ENCODE measurements at places on chromosomes 16 and 17. TPM values are rescaled to one million over a fixed set of nuclear protein-coding genes. Genes with fewer than 3 reads are reported as not detected.

KRT24 gene
- polyA plus RNA-seq: 5.8 TPM

DNA sequence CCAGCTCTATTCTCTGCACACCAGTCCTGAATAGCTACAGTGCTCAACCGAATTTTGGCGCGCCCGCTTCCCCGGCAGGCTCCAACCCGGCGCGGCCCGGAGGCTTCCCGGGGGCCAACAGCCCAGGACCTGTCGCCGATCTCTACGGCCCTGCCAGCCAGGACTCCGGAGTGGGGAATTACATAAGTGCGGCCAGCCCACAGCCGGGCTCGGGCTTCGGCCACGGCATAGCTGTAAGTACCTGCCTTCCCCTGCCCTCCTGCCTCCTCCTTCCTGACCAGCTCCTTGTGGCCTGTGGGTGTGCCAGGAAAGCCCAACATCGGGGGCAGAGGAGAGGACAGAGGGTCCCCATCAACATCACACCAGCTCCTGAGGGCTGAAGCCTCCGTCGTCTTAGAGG lies 70.2 kb downstream of the CCDC182 start:
- DNase-seq: no peak

- DNase-seq: peak; percentile 76
Observed at GRCh38 chr16:4214215-4214621, 27.7 kb downstream of the SRL start.

GRCh38 chr17:75610103-75610984 lies 22.7 kb downstream of the MYO15B start:
- DNase-seq: peak; percentile 83

CD300A gene
- polyA plus RNA-seq: 0.47 TPM

GRCh38 chr17:41667280-41668041 lies 21.2 kb upstream of the EIF1 start:
- DNase-seq: no peak

DNA sequence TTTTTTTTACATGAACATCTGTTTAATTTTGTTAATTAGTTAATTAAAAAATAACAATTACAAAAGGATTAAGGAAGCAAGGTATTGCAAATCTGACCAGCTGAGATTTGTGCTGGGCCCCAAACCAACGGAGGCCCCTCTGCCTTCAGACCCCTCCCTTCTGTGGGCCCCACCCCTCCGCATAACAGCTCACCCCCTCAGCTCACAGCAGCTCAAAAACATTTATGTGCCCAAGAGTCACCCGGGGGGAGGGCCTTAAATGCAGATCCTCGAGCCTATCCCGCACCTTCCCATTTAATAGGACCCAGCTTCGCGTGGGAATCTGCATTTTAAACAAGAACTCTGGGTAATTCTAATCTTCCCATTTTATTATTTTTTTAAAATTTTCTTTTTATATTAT lies 75.0 kb downstream of the MGAT5B start:
- DNase-seq: no peak

DNA sequence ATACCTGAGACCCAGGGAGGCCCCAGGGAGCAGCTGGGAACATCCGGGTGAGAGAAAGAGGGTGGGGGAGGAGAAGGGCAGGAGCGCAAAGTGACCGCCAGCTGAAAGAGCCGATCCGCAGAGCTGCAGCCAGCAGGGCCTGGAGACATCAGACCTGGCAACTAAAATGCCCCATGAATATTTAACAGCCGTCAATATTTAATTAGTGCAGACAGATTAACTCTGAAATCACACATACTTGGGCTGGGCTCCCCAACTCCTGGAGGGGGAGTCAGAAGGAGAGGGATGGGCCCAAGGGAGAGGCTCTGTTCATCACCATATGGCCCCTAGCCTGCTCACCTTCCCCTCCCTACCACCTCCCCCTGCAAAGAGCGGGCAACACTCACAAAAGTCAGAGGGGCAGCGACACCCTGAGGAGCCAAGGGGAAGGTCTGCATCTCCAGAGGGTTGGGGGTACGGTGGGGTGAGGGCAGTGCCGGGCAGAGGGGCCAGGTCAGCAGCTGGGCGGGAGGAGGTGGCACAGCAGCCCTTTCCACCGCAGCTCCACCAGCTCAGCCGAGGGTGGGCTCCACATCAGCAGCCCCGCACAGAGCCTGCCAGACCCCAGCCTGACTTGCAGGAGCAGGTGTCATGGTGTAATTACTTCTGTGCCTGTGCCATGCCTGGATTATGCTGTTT lies 61.9 kb upstream of the CCL1 start:
- no peak for DNase-seq

DNA sequence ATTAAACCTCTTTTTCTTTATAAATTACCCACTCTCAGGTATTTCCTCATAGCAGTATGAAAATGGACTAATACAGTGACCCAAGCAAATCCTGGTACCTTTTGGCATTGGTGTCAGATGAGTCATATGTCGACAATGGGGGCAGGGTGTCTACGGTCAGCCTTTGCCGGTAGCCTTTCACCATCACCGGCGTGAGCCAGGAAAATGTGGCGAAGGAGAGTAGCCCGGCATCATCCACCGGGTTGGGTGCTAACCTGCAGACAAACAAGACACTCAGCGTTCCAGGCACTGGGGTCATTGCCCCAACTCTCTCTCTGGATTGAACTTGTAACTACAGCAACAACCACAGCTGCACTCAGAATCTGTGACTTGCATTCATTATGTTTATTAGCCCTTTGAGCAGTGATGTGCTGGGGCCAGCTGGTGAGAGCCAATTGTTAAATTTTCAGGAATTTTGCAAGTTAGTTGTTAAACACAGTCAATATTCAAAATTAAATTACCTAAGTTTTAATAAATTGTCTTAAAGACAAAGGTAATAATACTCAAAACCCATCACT lies 11.9 kb downstream of the ABCC12 start:
- no peak for DNase-seq

DNA sequence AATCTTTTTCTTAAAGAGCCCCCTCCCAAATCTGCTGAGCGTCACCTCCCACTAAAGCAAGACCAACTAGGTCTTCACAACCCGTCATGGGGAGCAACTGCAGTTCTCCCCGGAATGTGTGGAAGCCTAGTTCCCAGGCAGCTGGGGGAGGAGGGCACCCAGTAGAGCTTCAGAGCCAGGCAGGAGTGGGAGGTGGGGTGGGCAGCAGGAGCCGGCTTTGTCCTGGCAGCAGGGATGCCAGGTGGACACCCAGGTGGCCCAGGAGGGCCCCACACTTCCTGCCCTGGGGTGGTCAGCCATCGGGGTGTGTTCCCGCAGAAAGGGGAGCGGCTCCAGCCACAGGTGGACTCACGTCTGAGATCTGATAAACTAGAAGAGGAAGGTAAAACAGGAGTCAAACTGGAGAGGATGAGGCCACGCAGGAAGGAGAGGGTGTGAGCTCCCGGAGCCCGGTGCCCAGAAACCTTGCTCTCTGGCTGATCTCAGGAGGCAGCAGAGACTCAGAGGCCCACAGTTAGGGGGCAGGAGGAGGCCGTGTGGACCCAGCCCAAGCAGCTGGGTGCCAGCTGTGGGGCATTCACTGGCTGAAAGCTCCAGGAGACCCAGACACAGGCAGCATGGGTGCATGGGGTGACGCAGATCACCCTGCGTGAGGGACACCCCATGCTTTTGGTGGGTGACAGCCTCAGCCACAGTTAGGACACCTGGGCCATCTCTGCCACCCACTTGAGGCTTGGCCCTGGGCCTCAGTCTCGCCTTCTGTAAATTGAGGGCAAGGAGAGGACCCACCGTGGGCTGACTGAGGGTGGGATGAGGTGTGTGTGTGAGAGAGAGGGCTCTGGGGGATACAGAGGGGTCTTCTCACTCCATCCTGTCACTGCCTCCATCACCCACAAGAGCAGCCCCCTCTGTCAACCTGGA lies 260.8 kb upstream of the TNRC6C start:
- DNase-seq: no peak

GRAPL gene
- polyA plus RNA-seq: not detected

TBC1D3E gene
- not detected for polyA plus RNA-seq
